ENCODE measurements at places on chromosomes 4 and X.

- DNase-seq: no peak
Observed at GRCh38 chr4:127778102-127778501, 4.0 kb upstream of the HSPA4L start.

- no peak for DNase-seq
Observed at GRCh38 chr4:175891231-175891630, 79.2 kb upstream of the GPM6A start.

- DNase-seq: no peak
Observed at GRCh38 chr4:73221734-73222133, 36.9 kb downstream of the ANKRD17 start.

- no peak for DNase-seq
Observed at GRCh38 chr4:125624951-125625350, 310.2 kb downstream of the FAT4 start.

- DNase-seq: peak; percentile 75
Observed at GRCh38 chr4:156941940-156942548, 29.6 kb downstream of the PDGFC start.

DNA sequence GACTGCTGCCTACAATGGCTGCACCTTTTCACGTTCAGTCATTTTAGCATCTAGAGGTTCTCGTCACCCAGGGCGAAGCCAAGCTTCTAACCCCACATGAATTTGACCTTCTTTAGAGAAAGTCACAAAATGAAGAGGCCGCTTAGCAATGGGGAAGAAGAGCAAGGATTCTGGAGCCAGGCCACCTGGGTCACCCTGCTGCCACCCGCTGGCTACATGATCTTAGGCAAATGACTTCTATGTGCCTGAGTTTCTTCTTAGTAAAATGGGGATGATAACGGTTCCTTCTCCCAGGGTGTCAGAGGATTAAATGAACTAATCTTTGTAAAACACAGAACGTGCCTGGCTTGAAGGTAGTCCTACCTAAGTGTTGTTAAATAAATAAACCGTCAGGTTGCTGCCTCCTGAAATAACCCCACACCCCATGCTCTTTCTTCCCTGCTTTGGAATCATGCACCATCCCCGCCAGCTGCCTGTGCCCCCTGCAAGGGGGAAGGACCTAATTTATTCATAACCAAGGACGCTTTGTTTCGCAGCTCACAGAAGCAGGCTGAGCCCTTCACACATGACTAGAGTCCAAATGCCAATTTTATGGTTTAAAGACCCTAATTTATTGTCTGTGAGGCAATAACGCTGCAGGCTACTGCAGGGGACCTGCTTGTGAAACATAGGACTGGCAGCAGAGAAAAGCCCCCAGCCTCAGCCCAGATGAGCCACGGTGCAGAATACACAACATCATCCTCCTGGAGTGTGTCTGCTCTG lies 28.6 kb upstream of the NSG1 start:
- DNase-seq: no peak

GRCh38 chr4:56118055-56118454 lies 169.3 kb downstream of the CEP135 start:
- DNase-seq: no peak

DNA sequence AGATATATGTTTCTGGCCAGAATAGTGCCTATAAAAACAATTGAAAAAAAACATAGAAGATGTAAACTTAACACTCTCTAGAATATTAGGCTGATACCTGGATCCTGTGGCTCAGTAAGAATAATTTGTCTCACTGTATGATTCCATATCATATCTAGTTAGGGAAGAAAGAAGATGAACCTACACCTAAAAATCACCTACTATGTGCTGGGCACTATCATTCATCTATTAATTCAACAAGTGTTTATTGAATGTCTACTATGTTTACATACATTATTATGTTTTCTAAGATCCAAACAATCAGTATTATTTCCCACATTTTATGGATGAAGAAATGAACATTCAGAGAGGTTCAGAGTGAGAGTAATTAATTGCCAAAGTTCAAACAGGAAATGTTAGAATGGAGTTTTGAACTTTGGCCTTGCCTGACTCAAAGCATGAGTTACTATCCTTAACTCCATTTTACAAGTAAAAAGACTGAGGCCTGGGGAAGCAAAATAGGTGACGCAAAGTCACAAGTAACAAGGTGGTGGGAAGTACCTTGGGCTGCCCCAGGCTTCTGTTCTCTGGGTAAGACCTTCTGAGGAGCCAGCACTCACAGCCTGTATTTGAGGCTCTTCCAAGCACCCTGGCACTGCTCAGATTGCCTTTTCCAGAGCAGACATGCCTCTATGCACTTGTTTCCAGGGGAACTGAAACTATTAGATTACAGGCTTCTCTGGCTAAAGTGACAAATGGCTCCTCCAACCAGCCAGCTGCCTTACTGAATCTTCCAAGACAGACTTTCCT lies 111.1 kb upstream of the ACSL4 start:
- DNase-seq: peak; percentile 51

DNA sequence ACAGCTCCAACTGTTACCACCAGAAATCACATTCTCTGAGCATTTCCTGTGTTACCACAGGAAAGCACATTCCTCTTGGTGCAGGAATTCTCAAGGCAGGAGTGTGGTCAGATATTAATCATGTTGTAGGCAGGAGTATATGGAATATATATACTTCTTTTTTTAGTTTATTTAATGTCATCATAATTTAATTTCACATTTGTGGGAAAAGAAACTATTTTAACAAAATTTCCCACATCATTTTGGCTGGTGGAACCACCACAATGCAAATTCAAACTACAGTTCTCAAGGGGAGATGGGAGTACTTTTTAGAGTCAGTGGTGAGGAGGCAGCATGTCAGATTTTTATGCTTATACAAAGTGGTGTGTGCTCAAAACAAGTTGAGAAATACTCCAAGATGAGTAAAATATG lies 139.0 kb downstream of the ATP10D start:
- DNase-seq: peak; percentile 90

- DNase-seq: no peak
Observed at GRCh38 chrX:153669174-153669890, 4.3 kb downstream of the PNCK start.

- DNase-seq: no peak
Observed at GRCh38 chrX:48043056-48043455, 28.4 kb downstream of the ZNF630 start.

GRCh38 chr4:176953021-176953420 lies 160.3 kb upstream of the VEGFC start:
- DNase-seq: peak; percentile 69

- no peak for DNase-seq
Observed at GRCh38 chr4:73620115-73620792, at the start of gene RASSF6. TSS of gene RASSF6 (minus strand) at chr4:73620436. CDS start at chr4:73611795, 8,641 bp downstream.

DNA sequence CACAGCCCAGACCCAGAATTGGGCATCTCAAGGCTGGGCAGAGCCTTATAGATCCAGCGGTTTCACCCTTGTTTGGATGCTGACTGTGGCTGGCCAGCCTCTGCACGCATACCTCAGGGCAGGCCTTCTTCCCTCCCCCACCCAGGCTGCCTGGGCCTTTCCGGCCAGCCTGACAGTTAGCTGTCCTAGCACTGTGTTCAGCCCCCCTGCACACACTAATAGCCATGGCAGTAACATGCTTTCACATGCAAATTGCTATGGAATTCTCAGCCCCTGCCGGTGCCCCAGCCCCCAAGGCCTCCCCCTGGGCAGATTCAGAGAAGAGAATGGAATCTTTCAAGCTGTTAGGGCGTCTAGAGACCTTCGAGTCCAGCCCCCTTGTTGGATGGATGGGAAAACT lies 17.7 kb downstream of the EFNB1 start:
- DNase-seq: no peak

- DNase-seq: no peak
Observed at GRCh38 chr4:185681604-185682003, 130.4 kb downstream of the SORBS2 start.

DNA sequence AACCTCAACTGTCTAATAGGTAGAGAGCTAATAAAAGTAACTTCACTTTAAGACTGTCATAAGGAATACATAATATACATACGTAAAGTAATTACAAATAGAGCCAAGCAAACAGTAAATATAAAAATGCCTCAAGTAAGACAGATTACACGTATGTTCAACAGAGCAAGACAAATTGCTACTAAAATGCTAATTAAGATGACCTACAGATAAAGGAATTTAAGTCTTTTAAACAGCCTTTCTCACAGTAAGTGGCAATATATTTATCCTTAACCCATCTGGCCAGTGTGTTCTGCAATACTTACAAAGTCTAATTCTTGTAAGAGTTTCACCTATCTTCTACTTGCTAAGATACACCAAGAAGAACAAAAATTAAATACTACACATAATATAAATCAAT lies 12.7 kb downstream of the G3BP2 start:
- peak; percentile 25 for DNase-seq

DNA sequence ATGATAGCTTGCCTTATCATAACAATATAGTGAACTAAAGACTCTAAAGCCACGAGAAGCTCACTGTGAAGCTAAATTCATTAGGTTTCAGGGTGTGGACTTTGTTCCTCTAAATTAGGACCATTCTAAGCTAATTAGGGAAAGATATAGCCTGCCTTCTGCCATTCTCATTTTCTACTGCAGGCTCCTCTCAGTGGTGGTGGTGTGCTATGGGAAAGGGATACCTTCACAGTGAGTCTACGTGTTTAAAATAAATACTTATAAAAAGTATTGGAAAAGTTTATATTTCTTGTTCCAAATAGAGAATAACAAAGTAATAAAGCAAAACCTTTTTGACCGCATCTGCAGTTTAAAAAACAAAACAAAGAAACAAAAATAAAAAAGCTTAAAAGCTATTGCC lies 327.7 kb downstream of the PAPSS1 start:
- DNase-seq: no peak

- DNase-seq: peak; percentile 71
Observed at GRCh38 chrX:45714866-45715265, 514.2 kb upstream of the DIPK2B start.

DNA sequence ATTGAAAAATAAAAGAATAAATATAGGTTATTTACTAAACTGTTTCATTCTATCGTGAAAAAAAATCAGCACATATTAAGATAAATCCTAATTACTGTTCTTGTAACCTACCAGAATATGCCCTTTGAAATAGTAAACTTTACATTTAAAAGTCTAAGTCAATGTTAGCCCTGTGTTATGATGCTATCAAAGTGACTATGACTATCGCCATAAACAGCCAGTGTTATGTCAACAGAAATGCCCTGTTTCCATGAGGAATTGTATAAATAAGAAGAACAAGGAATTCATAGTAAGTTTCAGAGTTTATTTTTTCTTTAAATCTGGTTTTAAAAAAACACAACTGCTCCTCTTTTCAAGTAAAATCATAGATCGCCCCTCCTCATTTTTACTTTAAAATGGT lies 11.4 kb downstream of the NR3C2 start:
- DNase-seq: no peak

DNA sequence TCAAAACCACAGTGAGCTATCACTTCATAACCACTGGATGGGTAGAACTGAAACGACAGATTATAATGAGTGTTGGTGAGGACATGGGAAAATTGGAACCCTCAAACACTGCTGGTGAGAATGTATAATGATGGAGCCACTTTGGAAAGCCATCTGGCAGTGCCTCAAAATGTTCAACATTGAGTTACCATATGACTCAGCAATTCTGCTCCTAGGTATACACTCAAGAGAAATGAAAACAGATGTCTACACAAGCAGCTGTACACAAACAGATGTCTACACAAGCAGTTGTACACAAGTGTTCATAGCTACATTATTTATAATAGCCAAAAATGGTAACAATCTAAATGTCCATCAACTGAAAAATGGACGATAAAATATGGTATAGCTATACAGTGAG lies 143.9 kb downstream of the PDGFRA start:
- no peak for DNase-seq

DNA sequence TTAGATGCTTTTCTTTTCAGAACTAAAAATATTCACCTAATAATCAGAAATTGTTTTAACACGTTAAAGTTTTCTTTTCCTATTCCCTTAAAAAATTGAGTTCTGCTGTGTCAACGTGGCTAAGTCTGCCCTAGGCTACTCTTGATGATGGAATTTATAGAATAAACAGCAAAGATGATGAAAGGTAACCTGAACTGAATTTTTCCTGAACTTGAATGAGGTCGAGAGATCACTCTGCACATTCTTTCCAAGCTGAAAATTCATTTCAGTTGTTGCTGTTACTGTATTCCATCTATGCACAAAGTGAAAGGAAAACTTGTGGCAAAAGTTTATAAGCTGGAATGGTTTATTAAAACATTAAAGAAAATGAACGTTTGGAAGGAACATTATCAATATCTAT lies 245.9 kb upstream of the GIMD1 start:
- DNase-seq: peak; percentile 31

GRCh38 chr4:151679231-151679630 lies 81.6 kb downstream of the GATB start:
- DNase-seq: no peak

GRCh38 chr4:108846568-108846967 lies 83.7 kb upstream of the ETNPPL start:
- peak; percentile 21 for DNase-seq

DNA sequence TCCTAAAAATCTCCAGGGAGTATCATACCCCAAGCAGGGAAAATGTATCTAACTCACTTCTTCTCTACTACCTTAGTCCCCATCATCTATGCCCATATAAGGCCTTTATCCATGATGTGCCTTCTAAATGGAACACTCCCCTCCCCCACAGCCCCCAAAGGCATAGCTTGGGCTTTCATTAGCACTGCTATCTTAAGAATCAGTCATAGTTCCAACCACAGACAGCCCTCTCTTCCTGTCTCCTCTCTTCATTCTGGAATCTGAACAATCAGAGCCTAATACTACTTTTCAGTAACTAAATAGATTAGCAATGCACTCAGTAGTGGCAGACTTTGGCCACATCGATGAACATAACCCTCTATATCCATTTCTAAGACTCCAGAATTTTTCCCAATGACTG lies 313.2 kb upstream of the DKK2 start:
- peak; percentile 3 for DNase-seq

DNA sequence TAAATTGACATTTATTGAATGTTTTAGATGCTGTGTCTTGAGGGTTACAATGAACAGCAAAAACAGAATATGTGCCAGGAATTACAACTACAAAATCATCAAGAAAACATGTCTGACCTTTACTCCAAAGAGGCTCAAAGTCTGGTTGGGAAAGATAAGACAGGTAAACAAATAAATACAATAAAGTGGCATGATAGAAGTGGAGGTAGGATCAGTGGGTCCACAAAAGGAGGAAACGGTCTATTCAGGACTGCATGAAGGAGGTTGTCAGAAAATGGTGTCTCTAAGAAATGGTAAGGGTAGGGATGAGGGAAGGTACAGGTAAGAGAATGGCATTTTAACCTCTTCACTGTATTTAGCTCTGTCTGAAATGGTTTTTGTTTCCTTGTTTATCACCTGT lies 3.8 kb downstream of the ARHGEF38 start:
- no peak for DNase-seq

- no peak for DNase-seq
Observed at GRCh38 chr4:89447543-89447942, 139.9 kb upstream of the GPRIN3 start.

DNA sequence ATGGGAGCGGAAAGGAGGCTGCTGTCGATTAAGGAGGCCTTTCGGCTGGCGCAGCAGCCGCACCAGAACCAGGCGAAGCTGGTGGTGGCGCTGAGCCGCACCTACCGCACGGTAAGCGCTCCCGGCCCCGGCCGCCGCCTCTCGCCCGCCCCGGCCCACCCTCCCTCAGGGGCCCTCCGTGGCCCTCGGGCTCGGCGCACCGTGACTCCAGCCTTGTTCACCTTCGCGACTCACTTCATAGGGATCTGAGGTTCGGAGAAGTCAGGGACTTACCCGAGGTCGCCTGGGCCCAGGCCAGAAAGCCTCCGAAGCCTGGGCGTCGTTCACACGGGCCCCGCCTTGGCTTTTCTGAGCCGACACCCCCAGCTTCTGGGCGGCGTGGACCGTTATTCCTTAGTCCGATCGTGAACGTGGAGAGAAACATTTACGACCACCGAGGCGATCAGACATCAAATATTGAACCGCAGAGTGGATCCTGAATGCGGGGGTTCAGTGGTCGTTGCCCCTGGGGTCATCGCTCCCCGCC lies 362 bp downstream of the NCAPG start:
- DNase-seq: peak; percentile 13

All from AG10803 (cell line).